ENCODE measurements at places on chromosomes 6 and 20.

- DNase-seq, result peak; percentile 10
These were observed 164.9 kb upstream of the EPHA7 start for GRCh38 chr6:93584300-93584699.

- no peak for DNase-seq
These were observed 92.8 kb downstream of the ESR1 start for GRCh38 chr6:151900256-151900655.

DNA sequence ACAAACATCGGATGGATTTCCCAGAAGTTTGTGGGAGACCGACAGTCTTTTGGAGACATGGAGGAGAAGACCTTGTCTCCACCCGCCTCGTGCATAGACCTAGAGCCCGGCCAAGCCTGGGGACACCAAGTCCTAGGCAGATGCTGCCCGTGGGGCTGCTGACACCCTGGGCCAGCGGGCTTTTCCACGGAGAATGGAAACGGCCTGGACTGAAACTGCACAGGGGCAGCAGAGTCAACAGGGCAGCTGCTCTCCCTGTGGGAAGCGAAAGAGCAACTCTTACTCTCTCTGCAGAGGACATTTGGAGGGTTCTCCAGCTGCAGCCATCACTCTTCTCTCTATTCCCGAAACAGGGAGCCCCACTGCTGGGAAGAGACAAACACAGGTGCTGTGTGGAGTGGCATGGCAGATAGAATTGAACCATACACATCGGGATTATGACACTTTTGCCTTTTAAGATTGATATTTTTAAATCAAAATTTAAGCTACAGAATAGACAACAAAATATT is 401.2 kb downstream of the THBS2 start:
- peak; percentile 80 for DNase-seq

DNA sequence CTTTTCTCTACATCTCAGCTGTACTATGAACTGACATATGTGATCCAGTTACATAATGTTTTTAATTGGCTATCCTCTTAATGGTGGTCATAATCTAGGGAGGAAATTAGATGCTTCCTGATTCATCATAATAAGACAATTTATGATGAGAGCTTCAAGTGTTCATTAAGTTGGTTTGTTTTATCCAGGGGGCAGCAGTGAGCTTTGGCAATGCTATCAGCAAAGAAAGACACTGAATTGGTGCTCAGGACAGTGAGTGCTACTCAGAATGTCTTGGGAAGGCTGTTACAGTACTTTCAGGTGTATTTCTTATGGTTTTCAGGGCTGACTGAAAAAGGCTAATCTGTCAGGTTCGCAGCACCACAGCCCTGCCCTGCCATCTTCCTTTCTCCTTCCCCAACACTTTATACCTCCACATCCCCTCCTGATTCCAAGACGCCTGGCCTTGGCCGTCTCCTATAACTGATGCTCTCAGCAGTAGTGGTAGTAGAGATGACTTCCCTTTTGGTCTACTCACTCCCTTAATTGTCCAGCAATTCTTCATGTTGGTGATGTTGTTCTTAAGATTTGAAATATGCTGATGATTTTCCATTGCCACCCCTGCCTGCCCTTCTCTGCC is 67.0 kb upstream of the TNFAIP3 start:
- peak; percentile 48 for DNase-seq

DNA sequence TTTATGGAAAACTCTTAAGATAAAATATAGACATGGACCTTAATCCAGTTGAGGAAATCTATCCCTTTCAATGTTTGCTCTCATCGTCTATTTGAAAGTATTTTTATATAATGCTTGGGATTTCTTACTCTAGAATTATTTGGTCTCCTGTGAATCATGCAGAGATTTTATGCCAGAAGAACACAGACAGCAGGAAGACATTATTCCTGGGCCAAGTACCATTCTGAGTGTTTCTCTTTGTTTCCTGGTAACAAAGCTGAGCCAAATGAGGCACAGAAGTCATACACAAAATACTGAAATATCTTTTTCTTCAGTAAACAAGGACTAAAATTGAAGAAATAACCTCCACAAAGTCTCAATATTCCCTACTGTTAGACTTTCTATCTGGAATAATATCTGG is 538.2 kb upstream of the EYS start:
- peak; percentile 11 for DNase-seq

DNA sequence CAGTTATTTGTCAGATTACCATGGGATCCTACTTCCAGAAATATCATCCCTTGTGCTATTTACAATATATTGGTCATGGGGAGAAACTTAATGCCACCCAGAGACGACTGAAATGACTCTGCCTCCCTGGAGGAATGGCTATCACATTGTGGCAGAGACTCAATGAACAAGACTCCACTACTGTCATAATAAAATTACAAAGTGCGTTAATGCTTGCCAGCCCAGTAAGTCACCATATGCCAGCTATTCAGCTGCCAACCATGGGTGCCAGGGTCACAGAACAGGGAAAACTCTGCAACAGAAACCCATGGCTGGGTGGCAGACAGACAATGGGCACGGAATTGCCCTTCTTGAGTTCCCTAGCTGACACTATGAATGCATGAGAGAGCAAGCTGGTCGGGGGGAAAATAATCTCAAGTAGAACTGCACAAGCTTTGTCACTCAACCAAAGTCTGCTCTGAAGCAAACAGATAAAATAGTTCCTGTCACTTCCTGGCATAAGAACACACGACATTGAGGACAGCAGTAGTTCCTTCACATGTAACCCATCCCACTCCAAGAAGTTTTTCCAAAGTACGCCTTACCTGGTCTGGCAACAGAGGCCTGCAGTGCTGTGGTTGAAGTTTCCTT is 32.1 kb downstream of the TP53INP2 start:
- peak; percentile 14 for DNase-seq

DNA sequence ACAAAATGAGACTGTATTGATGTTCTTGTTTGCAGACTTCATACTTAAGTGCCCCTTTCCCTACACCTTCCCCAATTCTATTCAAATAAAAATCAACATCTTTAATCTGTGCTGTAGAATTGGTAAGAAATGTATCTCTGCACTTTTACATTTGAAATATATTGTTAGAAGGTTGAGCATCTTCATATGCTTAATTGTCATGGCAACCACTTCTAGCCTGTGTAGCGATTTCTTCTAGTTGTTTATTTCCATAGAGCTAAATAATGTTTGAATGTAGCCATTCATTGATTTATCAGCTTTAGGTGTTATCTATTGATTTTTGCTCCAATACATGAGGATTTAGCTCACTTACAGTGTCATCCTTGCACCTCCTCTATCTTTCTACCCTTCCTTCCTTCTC is 37.7 kb upstream of the ZNFX1 start:
- no peak for DNase-seq

- no peak for DNase-seq
These were observed 23.5 kb downstream of the TAF4 start for GRCh38 chr20:62042025-62042820.

- DNase-seq, result no peak
These were observed 161.8 kb upstream of the AGPAT4 start for GRCh38 chr6:161435748-161436070.

DNA sequence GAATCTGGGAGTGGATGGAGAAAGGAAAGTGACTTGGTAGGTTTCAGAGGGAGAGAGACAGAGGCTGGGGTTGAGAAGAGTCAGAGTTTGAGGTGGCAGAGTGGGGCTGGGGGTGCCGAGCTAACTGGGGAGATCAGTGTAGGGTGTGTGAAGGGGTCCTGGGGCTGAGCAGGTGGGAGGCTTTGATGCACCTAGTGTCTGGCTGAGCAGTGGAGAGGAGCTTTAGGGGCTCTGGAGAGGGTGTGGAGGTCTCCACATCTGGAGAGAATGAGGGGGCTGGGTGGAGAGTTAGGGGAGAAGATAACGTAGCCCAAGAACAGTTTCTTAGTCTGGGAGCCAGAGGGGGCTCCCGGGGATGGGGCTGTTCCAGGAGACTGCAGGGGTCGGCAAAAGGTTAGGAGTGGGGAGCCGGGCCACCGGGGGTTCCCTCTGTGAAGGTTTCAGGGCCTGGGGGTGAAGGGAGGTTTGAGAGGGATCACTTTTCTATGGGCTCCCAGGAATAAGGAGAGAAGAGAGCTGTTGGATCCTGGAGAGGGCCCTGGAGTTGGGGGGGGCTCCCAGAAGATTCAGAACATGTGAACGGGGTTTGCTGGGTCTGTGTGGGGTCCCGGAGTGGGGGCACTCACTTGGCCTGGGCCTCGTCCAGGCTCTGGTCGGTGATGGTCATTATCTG is 797 bp downstream of the PBX2 start:
- peak; percentile 35 for DNase-seq

GRCh38 chr6:158411998-158412397 is 99.7 kb downstream of the TULP4 start:
- DNase-seq, result no peak

GRCh38 chr20:17558154-17558940 is 11.5 kb upstream of the DSTN start:
- peak; percentile 85 for DNase-seq

DNA sequence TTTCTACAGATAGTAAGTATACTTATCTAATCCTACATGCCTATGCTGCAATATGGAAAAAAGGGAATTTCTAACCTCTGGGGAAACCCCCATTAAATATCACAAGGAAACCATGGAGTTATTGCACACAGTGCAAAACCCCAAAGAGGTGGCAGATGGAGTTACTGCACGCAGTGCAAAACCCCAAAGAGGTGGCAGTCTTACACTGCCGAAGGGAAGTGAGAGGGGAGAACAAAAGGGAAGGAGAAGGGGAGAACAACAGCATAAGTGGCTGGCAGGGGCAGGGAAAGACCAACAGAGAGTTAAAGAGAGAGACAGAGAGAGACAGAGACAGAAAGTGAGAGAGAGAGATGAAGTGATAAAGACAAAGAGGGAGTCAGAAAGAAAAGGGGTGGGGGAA is 43.8 kb upstream of the EIF2S2 start:
- no peak for DNase-seq

- peak; percentile 28 for DNase-seq
These were observed 80.6 kb downstream of the ADGB start for GRCh38 chr6:146679386-146679785.

DNA sequence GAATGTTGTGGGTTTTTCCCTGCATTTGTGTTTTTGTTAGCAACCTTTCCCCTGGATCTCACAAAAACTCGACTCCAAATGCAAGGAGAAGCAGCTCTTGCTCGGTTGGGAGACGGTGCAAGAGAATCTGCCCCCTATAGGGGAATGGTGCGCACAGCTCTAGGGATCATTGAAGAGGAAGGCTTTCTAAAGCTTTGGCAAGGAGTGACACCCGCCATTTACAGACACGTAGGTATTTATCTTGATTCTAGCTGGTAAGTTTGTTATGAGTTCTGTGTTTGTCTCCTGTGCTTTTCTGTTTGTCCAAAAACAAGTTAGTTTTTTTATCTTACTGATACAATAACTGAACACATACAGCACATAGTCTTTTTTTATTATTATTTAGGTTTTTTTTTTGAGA is 3.0 kb downstream of the SLC25A27 start:
- peak; percentile 7 for DNase-seq

- DNase-seq, result no peak
These were observed 402.8 kb upstream of the JAG1 start for GRCh38 chr20:11076434-11077105.

DNA sequence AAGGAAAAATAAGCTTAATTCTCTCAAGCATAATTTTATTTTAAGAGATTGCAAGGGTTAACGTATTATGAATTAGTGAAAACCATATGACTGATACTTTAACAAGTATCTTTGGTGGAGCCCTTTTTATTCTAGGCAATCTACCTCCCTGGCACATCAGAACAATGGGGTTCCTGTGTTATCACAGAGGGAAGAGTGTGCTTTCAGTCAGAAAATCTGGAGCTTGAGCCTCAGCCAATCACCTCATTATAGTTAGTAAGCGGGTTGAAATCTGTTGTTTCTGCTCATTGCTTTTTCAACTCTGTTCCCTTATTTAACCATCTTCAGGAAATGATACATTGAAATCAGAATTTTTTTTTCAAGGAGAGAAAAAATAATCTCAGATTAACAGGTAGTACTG is 391 bp downstream of the ADGRF1 start:
- no peak for DNase-seq
